B cell (primary cell): ENCODE measurements at places on chromosomes 12 and 14. TPM values are rescaled to one million over a fixed set of nuclear protein-coding genes. Genes with fewer than 3 reads are reported as not detected.

LRP10 gene
- total RNA-seq, result 99.7 and 104 TPM in 2 replicates

AMDHD1 gene
- 1.3 and 1.5 TPM in 2 replicates for total RNA-seq

ALG10 gene
- total RNA-seq, result 15.8 and 17.0 TPM in 2 replicates

CRY1 gene
- total RNA-seq, result 8.8 and 10.4 TPM in 2 replicates

CLEC4A gene
- 1.6 and 3.2 TPM in 2 replicates for total RNA-seq

LALBA gene
- total RNA-seq, result not detected in 2 replicates

UNC79 gene
- total RNA-seq, result 0.15 and 0.24 TPM in 2 replicates

HOXC9 gene
- total RNA-seq, result not detected in 2 replicates

A2M gene
- total RNA-seq, result not detected in 2 replicates

RNASE7 gene
- not detected in 2 replicates for total RNA-seq

TMEM63C gene
- 3.2 and 4.2 TPM in 2 replicates for total RNA-seq

PCED1B gene
- total RNA-seq, result 45.8 and 48.0 TPM in 2 replicates

DNA sequence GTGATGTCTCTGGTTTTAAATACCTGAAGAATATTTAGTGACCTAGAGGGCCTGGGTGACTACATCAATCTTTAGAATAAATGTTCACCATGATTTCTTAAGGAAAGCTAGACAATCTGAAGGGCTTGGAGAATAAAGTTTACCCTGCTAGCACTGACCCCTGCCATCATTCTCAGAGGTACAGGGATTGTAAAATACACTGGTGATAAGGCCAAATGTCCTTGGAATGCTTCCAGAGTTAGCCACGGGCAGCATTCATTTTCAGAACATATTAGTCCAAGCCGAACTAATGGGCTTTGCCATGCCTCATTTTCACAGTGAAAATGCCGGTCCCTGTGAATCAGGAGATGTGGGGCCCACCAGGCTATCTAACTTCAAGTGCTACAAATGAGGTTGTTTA lies 1381.7 kb upstream of the SEL1L start:
- DNase-seq, result no peak

GRCh38 chr14:93369713-93370266 lies 22.8 kb downstream of the COX8C start:
- peak; percentile 74 for DNase-seq

DNA sequence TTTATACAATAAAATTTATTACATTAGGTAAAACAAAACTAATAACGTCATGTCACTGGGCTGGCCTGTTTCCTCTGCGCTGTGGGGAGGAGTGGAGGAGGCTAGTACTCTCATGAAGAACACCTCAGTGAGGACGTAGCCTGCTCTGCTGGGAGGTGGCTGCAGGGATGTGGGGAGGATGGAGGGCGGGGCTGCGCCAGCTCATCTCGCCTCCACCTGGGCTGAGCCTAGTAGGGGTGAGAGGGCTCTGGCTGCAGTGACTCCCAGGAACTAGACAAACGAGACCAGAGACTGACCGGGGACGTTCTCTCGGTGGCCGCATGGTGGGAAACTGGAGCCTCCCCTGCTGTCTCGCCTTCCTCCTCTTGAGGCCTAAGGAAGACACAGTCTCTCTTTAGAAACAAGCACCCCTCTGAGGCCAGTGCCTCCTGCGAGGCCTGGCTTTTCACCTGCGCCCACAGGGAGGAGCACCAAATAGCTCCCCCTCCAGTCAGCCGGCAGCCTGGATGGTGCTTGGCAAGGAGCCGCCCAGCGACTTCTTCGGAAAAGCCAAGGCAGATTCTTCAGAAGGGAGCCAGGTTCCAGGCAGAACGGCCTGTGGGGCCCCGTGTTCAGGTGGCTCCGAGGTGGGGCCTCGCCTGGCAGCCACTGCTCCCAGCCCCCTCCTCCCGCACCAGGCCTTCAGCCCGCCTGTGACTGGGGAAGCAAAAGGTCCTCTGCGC lies 62.4 kb downstream of the PLEKHG3 start:
- DNase-seq, result no peak

DNA sequence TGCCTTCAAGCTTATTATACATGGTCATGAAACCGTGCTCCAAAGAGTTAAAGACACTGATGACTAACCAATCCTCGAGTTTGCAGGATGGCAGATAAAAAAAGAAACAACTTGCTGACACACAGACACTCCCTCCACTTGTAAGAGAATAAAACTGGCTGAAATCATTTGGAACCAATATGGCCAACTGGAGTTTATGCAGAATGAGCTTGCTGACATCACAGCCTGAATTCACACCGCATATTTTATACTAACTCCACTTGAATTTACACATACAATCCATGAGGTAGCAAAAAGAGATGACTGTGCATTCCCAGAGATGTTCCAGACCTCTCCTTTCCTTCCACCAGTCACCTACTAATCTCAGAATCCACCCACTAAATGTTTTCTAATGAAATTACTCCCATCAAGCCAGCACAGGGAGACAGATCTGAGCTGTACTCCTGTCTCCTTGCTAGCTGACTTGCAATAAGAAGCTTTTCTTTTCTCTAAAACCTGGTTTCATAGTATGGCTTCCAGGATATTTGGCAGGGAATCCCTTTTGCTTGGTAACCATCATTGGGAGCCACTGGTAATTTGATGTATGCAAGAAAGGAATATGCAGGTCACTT lies 15.8 kb upstream of the PTPRR start:
- no peak for DNase-seq

- DNase-seq, result no peak
Observed at GRCh38 chr14:33806905-33807304, 144.0 kb downstream of the EGLN3 start.

GRCh38 chr14:54533100-54533499 lies 23.4 kb downstream of the CGRRF1 start:
- no peak for DNase-seq

GRCh38 chr12:80299976-80300375 lies 144.1 kb upstream of the PTPRQ start:
- no peak for DNase-seq

GRCh38 chr12:76284816-76285750 lies 63.1 kb downstream of the BBS10 start:
- DNase-seq, result no peak

GRCh38 chr12:128844031-128844635 lies 9.1 kb upstream of the GLT1D1 start:
- DNase-seq, result peak; percentile 33

GRCh38 chr12:75271576-75271975 lies 58.5 kb downstream of the CAPS2 start:
- no peak for DNase-seq

DNA sequence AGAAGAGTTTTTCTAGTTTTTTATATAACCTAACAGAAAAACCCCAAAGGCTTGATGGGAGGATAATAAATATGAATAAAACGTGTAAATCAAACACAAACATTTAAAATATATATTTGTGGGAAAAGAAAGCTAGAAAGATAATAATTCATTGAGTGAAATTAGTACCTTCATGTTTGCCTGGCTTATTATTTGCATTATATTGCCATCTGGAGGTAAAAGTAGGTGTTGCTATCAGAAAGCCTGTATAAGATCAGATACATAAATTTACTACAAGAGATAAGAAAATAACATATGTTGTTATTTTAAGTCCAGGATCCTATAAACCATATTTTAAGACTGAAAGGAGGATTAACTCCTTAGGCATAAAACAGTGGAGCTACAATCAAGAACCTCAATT lies 77.7 kb downstream of the NTS start:
- DNase-seq, result no peak

- no peak for DNase-seq
Observed at GRCh38 chr12:126869644-126870043, 1397.3 kb upstream of the TMEM132C start.

GRCh38 chr14:67360470-67361206 lies 510 bp downstream of the EIF2S1 start:
- DNase-seq, result no peak

DNA sequence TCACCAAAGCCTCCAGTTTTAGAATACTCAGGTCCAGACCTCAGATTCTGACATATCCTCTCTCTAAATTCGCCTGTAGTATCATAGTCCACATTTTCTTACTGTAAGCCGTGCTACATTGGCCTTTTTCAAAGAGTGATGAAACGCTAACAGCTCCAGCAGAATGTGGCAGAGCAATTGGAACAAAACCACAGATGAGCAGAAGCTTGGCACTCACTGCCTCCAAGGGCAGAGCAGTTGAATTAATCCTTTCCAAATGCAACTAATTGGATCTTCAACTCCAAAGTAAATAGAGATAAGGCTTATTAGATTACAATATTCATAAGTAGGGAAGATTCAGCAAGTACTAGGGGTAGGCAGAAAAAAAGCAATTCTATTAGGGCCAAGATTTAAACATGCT lies 128.3 kb downstream of the SLC35F4 start:
- no peak for DNase-seq

- no peak for DNase-seq
Observed at GRCh38 chr14:65141523-65141922, 39.2 kb upstream of the MAX start.

DNA sequence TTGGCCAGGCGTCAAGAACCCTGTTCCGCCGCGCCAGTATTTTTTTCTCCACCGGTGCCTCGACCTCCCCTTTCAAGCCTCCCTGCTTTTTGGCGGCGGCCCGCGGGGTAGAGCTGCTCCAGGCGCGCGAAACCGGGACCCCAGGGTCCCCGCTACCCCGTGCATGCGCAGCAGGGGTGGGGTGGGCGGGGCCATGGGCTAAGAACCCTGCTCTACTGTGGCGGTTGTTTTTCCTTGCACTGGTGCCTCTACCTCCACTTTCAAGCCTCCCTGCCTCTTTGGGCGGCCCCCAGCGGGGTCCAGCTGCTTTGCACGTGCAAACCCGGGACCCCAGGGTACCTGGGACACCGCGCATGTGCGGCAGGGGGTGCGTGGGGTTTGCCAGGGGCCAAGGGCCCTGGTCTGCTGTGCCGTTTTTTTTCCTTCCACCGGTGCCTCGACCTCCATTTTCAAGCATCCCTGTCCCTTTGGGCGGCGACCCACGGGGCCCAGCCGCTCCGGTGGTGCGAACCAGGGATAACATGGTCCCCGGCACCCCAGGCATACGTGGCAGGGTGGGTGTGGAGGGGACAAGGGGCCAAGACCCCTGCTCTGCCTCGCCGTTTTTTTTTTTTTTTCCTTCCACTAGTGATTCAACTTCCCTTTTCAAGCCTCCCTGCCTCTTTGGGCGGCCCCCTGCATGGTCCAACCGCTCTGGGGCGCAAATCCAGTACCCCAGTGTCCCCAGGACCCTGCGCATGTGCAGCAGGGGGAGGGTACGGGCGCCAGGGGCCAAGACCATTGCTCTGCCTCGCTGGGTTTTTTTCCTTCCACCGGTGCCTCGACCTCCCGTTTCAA lies 326.8 kb downstream of the ALG10 start:
- no peak for DNase-seq

GRCh38 chr14:30657606-30658163 lies 35.6 kb downstream of the SCFD1 start:
- DNase-seq, result peak; percentile 13

DNA sequence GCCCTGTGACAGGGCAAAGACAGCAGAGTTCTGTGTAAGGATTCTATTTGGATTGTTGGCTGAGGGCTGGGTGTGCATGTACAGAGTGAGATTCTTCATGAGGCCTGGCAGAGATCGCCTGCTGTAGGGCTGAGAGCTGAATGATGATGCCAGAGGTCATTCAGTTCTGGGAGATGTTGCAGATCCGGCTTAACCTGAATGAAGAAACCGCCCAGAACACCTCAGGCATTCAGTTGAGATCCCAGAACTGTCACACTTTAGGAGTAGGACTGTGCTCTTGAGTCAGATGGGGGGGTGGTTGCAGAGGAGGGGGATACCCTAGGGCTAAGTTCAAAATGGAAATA lies 5.8 kb upstream of the EVL start:
- no peak for DNase-seq

- DNase-seq, result no peak
Observed at GRCh38 chr14:50067723-50068495, 48.5 kb downstream of the VCPKMT start.

- no peak for DNase-seq
Observed at GRCh38 chr12:109770861-109771670, 57.4 kb downstream of the FAM222A start.

GRCh38 chr12:51751661-51752060 lies 96.9 kb downstream of the FIGNL2 start:
- no peak for DNase-seq
